CD14-positive monocyte (primary cell): ENCODE measurements at places on chromosomes 2 and 18.

GRCh38 chr2:82007071-82007664, 1702.6 kb upstream of the LRRTM1 start:
- DNase-seq = no peak

- no peak for DNase-seq
These were observed 10.6 kb downstream of the FAP start for GRCh38 chr2:162232671-162233070.

DNA sequence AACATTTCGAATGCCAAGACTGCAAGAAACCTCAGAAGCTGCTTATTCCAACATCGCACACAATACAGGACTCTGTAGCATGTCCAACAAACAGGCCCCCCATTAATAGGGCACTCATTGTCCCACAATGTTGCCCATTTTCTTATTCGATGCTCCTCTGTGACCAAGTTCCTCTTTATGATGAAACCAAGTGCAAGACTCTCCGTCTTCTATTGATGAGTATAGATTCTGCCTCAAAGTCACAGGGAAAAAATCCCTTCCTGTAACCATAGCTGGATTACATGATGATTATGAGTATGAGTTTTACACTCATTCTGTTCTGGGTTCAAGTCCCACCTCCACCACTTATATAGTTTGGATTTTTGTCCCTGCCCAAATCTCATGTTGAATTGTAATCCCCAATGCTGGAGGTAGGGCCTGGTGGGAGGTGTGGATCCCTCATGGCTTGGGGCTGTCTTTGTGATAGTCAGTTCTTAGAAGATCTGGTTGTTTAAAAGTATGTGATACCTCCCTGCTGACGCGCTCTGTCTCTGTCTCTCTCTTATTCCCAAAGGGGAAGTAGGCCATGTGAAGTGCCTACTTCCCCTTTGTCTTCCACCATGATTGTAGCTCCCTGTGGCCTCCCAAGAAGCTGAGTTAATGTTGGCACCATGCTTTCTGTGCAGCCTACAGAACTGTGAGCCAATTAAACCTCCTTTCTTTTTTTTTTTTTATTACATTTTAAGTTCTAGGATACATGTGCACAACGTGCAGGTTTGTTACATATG, 148.7 kb downstream of the OSR1 start:
- DNase-seq = no peak

- peak; percentile 65 for DNase-seq
These were observed 7.4 kb upstream of the VRK2 start for GRCh38 chr2:58039170-58039611.

DNA sequence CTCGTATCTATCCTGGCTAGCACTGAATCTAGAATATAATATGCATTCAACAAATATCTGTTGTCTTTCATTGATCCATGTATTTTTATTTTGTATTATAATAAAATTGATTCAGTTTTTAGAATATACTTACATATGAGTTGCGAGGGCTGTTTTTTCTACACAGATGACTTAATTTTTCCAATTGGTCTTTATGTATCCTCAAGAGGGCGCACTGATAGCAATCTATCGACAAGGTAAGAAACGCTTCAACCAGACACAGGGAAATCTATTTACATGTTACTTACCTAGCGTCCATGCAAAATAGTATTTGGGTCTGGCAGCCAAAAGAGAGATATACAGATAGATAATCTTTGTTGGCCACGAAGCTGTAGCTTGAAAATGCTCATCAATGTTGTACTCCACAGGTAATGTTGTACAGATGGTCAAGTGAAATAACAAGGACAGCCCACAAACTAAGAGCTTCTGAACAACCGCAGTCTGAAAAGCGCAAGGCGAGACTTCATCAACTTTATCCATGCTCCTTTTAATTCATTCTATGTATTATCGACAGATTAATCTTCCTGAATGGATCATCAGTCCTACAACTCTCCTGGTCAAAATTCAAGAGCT, 35.5 kb upstream of the KIDINS220 start:
- no peak for DNase-seq

DNA sequence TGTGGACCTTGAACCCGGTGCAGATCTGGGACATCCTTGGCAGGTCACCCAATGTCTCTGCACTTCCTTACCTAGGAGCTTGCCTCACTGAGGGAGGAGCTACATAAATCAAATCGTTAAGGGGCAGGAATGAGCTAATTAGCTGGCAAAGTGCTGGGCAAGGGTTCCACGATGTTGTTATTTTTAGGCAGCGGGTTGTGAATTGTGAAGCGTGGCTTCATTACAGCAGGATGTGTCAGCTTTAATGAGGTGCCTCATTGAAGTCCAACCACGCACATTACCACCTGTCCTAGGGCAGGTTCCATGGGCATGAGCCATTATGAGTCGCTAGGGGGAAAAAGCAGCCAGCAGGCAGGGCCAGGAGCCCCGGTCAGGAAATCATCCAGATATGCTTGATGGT, 127.0 kb upstream of the AGAP1 start:
- DNase-seq = no peak

DNA sequence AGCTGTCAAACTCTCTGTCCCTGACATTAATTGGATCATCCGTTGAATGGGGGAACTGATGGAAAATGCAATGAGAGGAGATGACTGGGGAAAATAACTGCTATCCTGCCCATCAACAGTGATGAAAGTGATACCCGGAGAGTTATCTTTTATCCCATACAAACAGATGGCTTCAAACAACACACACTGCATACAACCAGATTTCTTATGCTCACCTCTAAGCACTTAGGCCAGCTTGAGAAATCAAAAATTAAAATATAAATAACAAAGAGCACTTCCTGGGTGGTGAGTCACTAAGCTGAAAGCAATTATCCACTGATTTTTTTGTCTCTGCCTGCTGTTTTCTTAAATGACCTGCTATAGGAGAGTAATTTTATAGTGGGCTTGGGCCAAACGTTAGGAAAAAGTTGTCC, 237.6 kb upstream of the RGPD4 start:
- DNase-seq = no peak
